NCI-H524 (cell line): ENCODE measurements at places on chromosomes 7 and 10.
A peak's percentile ranks its signal among the peaks of the same experiment; 100 is the strongest.

- DNase-seq = no peak
Measured at GRCh38 chr7:29613100-29613499, 49.5 kb downstream of the PRR15 start.

DNA sequence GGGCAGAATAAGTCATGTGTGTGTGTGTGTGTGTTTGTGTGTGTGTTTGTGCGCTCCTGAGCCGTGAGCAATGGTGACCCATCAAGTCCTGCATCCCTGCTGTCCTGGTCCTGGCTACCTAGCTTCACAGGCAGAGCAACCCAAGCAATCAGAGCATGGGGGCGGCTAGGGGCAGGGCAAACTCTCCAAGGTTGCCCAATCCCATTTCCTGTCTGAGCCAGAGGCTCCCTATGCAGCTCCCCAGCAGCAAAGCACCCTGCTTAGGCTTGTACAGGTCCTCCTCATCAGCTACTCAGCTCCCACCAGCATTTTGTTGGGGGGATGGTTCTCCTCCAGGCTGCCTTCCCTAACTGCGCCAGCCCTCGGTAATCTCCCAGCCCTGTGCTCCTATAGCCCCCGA lies 31.1 kb upstream of the CRHR2 start:
- no peak for DNase-seq

GRCh38 chr10:96390460-96390864 lies 31.7 kb upstream of the OPALIN start:
- peak; percentile 25 for DNase-seq

DNA sequence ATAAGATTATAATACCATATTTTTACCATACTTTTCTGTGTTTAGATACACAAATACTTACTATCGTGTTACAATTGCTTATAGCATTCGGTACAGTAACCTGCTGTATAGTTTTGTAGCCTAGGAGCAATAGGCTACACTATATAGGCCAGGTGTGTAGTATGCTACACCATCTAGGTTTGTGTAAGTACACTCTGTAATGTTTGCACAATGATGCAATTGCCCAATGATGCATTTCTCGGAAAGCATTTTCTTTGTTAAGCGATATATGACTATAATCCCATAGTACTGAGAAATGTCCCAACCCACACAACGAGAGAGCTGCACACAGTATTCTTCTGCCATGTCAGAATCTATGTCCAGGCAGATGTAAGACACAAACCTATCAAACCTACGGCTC lies 160.0 kb downstream of the NEBL start:
- DNase-seq = no peak

DNA sequence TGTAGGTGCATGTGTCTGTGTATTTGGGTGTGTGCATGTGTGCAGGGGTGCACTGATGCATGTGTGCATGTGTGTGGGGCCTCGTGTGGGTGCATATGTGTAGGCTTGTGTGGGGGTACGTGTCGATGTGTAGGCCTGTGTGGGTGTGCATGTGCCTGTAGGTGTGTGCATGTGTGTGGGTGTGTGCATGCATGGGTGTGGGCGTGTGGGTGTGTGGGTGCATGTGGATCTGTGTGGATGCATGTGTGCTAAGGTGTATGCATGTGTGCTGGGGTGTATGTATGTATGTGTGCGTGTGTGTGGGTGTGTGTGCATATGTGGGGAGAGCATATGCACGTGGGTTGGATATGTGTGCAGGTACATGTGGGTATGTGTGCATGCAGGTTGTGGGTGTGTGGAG lies 73.2 kb downstream of the NKX6-2 start:
- DNase-seq = no peak

- DNase-seq = no peak
Measured at GRCh38 chr7:136925556-136925955, 57.1 kb downstream of the CHRM2 start.
